ENCODE measurements at places on chromosomes 1 and 21.

- no peak for DNase-seq
Observed at GRCh38 chr1:3999941-4000735, 100.1 kb upstream of the C1orf174 start.

DNA sequence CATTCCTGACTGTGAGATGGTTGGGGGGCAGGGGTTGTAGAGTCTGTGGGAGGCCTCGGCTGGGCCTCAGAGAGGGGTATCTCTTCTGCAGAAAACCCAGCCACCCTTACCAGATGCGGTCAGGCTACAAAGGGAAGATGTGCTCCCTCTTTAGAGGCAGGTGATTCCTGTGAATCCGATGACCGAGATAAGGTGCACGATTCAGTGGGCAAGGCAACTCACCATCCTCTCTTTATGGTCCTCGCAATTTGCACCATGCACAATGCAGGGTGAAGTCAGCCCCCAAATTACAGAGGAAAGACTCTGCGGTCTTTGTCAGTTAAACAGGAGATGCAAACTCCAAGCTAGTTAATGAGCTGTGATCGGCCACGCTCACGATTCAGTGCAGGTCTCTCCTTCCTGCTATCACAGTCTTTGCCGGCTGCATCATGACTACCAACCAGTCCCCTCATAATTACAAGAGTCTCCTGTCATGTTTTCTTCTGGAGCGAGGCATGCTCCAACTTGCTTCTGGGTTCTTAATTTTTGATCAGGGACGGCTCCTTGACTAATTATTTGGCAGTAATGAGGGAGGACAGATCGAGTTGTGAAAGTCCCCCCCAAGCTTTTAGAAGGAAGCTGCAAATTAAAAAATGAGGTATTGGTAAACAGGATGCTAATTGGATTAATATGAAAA is 12.5 kb downstream of the TP73 start:
- no peak for DNase-seq

DNA sequence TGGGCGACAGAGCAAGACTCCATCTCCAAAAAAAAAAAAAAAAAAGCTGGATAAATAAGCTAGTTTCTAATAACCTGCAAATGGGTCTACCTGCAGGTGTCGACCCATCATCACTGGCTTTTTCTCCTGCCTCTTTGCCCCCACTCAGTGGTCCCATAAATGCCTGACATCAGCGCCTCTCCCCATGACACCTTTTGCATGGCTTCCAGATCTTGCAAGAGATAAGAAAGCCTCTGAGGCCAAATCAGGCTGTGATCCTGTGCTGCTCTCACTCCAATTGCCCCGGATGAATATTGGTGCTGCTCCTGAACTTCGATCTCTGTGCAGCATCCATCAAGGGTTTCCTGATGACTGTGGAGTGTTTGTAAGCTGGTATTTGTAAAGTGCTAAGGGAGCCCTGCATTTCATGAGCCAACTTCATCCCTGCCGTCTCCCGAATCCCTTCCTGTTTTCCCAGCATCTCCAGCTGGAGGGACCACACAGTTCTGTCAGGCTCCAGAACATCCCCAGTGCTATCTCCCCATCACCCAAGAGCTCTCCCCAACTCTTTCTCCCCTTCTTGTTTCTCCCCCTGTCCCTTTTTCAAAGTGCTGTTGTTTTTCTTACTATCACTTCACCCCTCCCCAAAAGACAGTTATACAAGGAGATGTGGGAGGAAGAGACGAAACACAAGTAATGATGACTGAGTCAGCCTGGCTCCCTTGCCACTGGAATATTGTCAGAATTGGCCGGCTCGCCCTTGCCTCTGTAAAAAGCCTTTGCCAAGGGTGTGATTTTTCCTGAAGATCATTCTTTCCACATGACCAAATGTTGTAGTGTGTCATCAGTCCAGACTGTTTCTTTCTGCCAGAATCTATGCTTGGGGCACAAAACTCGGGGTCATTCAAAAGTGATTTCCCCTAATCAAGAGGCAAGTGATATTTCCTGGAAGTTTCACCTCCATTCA is 2.8 kb upstream of the EFHD2 start:
- no peak for DNase-seq

DNA sequence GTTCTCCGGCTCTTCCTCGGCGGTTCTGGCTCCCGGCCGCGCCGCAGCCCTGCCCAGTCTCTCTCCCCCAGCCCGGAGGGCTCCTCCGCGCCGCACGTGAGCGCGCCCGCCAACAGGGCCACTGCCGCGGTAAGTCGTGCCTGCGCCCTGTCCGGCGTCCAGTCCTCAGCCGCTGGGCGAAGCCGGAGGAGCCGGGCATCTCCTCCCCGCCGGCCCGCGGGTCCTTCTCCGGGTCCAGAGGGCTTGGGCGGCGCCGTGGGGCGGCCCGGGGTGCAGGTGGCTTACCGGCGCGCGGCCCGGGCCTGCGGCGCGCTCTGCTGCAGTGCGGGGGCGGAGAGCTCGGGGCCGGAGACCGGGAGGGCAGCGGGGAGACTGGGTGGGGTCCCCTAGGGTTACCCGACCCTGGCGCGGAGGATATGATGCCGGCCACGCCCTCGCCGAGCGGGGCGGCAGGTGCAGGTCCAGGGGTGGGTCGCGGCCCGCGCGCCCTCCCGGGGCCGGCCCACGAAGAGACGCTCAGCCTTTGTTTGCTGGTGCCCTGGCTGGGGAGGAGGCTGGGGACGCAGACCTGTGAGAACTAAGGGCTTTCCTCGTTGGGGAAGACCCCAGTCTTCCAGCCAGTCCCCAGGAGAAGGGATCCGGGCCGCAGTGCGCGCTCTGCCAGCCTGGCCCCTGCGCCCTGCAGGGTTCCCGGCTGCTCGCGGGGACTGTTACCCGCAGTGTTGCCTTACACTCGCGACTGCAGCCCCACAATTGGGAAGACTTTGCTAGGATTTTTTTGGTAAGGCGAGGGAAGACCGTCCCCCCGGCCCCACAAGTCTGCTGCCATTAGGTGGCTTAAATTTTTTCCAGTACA is at the start of gene DOP1B:
Gene DOP1B, plus strand, starts transcription at position 10 of the 856 bp plus-strand sequence. CDS start 7,910 bp downstream, outside the sequence.
- no peak for DNase-seq

- DNase-seq: no peak
Observed at GRCh38 chr1:224698015-224698451, 81.9 kb downstream of the CNIH3 start.

Measured in suppressor macrophage treated with lipopolysaccharide for 4 hours (primary cell).